ENCODE measurements at places on chromosomes 11 and 22.

- DNase-seq: no peak
Measured at GRCh38 chr11:42337786-42338455, 878.5 kb upstream of the LRRC4C start.

DNA sequence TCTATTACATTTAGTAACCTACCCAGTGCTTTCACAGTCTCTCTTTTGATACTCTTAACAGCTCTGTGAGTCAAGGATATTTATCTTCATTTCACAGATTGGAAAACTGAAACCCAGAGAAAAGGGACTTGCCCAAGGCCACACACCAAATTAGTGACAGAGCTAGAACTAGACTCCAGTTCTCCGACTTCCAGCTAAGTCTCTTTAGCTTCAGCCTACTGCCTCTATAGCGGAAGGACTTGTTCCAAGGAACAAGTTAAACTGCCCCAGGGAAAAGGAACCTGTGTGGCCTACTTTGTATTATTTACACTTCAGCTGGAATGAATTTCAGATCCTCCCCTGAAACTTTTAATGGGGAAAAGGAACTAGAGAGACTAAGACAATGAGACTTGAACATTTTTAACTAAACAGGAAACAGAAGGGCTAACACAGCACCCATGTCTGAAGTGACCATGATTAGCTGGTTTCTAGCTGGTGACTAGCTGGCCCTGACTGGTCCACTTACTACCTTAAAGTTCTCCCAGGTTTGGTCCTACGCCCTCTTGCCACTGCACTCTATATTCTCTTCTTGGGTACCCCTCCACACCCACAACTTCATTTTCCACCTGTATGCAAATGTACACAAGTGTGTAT lies 1.3 kb downstream of the LRRC51 start:
- DNase-seq: no peak

DNA sequence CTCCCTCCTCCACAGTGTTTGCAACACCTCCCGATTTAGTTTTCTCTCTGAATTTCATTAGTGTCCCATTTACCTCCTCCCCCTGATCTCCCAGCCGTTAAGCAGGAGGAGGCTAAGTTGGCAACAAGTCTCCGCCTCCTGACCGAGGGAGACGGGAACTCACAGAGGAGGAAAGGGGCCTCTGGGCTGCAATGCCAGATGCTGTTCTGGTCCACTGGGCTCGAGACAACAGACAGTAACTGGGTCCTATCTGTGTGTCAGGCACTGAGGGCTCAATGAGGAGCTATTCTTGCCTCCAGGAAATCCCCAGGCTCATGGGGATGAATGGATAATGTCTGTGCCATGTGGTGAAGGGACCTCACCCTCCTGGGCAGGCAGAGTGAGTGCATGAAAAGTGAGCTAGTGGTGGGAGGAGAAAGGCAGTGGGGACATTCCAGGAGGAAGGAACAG lies 228.1 kb downstream of the TENM4 start:
- DNase-seq: no peak

DNA sequence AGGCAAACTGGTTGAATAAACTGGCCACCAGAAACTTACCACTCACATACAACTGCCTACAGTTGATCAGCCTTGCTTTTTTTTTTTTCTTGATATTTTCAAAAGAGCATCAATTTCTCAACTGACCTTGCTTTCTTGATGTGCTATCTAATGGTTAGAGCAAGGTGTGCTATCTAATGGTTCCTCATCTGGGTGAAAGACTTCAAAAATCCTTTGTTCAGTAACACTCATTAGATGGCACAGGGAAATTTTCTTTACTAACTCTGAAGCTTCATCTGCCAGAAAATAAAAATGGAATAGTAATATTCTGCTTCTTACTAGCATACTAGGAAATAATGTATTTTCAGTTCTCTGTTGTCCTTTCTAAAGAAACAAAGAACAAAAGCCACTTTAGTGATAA lies 51.2 kb upstream of the RAPSN start:
- no peak for DNase-seq

DNA sequence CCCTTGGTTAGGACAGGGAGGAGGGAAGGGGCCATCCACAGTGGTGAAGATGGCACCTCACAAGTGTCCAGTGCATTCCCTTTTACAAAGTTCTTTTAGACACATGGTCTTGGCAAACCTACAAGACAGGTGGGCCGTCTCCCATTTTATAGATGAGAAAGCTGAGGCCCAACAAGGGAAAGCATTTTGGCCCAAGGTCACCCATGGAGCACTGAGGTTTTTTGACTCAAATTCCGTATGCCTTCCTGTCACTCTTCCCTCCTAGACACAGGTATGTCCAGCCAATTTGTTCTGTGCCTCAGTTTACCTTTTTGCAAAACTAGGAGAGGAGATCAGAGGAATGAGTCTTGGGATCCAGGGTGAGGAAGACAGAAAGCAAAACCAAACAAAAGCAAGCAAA lies 1.2 kb downstream of the C1QTNF4 start:
- no peak for DNase-seq

GRCh38 chr11:17313349-17314231 lies 37.1 kb downstream of the NUCB2 start:
- no peak for DNase-seq
